Mesangial cell (primary cell): ENCODE measurements at places on chromosomes 11 and 22. TPM values are rescaled to one million over a fixed set of nuclear protein-coding genes. Genes with fewer than 3 reads are reported as not detected.

Gene CARNS1
- total RNA-seq, result 0.33 and 7.5 TPM in 2 replicates

Gene BLID
- 0.13 and 0.16 TPM in 2 replicates for total RNA-seq

Gene WNT7B
- total RNA-seq, result 33.9 and 34.6 TPM in 2 replicates

Gene FIBP
- total RNA-seq, result 176 and 229 TPM in 2 replicates

Gene APOL4
- not detected in 2 replicates for total RNA-seq
